ENCODE measurements at places on chromosomes 1 and 21.

DNA sequence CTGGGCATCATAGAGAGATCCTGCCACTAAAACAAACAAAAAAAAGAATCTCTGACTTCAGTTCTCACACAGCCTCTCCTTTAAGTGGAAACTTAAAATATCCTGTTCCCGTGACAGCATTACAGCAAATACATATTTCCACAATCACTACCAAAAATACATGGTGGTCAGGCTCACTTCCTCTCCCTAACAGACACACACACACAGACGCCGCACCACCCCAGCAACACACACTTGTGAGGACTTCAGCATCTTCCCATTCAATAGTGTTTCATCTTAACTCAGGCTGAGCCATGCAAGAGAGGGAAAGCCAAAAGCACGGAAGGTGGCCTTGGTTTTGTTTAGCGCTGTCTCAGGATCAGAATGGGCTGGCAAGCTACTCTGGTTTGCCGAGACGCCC lies 21.9 kb downstream of the KIAA1614 start:
- no peak for DNase-seq

DNA sequence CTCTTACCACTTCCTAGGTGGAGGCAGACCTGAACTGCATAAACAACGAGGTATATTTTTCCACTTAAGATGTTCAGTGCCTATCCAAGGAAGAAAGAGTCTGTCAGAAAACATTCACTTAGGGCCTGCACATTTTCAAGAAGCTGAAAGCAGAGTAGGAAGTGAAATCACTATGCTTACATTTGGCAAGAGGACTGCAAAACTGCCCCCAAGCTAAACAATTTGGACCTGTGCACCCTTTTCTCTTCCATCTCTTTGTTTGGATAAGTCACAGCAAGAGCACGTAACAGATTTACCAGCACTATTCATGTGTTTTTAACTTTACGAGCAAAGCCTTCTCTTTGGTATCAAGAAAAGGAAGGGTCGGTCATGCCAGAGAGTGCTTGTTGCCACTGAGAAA lies 13.2 kb upstream of the BEND5 start:
- DNase-seq, result no peak

DNA sequence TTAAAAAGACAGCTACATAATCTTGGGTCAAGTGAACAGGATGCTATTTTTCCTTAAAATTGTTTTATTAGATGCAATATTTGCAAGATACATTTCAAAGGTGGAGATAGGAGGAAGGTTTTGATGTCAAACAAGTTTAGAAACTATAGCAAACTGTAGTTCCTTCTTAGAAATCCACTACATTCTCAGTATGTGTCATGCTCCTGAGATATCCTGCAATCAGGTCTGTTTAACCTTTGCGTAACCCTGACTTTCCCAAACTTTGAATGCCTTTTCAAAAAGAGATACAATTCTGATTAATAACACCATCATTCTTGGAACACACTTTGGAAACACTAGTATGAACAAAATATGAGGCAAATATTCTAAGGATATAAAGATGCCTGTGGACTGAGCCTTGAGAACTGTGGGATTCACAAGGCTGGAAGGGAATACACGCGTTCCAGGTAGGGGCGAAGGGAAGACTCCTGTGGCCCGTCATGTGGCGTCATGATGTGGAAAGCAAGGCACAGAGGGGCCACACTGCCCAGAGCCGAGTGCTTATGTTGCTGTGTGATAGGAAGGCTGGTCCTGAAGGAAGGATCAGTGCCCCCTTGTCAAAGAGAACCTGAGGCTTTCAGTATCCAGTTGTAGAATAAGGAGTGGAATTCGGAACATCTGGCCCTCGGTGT lies 19.6 kb upstream of the TARBP1 start:
- DNase-seq, result no peak

- DNase-seq, result peak; percentile 88
These were observed 12.8 kb downstream of the PPFIA4 start for GRCh38 chr1:203038891-203039608.

GRCh38 chr21:41832596-41833496 lies 46.3 kb downstream of the PRDM15 start:
- peak; percentile 36 for DNase-seq

Data from right cardiac atrium (tissue), 5 donors.